Foreskin melanocyte (primary cell): ENCODE measurements at places on chromosomes 5 and 9.
A peak's percentile ranks its signal among the peaks of the same experiment; 100 is the strongest.

DNA sequence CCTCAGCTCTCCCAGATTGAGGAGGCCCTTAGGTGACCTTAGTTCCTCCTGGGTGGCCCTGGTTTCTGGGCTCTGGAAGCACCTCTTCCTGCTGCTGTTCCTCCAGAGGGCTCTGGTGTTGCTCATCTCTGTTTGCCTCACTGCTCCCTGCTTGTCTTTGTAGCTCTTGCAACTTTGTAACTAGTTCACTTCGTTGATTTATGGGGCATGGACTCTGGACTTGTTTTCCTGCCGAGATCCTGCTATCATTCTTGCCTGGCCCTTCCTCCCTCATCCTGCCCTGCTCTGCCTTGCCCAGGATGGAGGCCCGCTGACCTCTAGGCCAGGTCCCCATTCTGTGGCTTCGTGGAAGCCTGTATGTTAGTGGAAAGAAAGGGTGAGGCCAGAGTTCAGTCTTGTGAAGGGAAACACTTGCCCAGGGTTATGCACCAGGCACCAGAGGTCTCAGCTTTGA, 169.3 kb downstream of the MACROH2A1 start:
- no peak for DNase-seq

DNA sequence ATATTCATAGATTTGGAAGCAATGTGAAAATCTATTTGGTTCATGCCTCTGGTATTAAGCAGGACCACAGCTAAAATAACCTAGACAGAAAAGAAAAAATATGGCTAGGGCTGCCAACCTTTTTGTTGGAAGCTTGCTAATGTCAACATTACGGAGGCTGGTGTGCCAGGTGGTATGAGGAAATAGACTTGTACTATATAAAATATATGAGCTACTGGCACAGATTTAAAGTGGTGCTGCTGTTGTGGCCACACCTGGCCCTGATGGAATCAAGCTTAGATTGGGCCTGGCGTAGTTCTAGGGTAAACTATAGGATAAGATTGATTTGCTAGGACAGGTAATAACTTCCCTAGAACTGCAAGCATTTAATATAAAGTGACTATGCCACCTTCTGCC, 10.6 kb upstream of the PARP8 start:
- DNase-seq, result no peak

- DNase-seq, result no peak
Measured at GRCh38 chr5:142186857-142187594, 78.4 kb downstream of the NDFIP1 start.

DNA sequence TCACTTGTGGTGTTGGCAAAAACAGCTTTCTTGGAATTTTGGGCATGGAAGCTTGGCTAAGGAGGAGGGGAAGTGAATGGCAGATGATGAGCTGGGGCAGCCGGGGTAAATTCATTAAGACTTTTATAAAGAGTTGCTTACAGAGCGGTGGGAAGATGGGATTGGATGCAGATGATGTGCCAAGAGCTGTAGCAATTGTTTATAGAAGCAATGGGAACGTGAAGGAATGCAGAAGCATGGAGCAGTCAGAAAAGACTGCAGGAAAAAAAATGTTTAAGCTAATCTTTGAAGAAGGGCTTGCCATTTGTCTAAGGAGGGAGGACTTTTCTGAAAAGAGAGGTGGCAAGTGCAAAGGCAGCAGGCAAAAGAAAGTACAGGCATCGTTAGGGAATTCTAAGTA, 86.6 kb upstream of the SHISAL2B start:
- DNase-seq, result no peak

DNA sequence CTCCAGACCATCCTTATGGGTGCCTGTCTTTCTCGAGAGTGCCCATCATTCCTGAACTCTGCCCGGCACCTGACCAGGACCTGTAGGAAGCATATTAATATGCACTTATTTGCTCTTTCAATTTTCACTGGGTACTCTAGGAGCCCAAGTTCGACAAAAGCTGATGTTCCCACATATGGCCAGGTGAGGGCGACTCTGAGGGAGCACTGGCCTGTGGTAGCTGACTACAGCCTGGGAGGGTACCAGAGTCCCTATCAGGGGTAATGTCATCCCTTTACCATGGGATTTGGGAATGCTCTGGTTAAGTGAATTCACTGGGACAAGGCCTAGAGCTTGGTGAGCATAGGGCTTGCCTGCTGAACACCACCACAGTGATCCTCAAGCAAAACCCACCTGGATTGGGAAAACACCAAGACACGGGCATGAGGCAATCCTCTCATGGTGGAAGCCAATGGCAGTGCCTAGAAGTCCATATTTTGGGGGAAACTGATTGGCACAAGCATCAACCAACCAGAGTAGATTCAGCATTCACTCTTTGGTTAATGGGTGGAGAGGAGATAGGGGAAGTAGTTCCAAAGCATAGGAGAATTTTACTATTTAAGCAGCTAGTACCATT, 112.2 kb downstream of the MTX3 start:
- DNase-seq, result peak; percentile 6
